Progenitor cell of endocrine pancreas (in vitro differentiated cells): ENCODE measurements at places on chromosomes 5 and 9. TPM values are rescaled to one million over a fixed set of nuclear protein-coding genes. Genes with fewer than 3 reads are reported as not detected.

The TYRP1 gene
- not detected in 2 replicates for total RNA-seq

The OSMR gene
- total RNA-seq: 0.19 and 0.82 TPM in 2 replicates

DNA sequence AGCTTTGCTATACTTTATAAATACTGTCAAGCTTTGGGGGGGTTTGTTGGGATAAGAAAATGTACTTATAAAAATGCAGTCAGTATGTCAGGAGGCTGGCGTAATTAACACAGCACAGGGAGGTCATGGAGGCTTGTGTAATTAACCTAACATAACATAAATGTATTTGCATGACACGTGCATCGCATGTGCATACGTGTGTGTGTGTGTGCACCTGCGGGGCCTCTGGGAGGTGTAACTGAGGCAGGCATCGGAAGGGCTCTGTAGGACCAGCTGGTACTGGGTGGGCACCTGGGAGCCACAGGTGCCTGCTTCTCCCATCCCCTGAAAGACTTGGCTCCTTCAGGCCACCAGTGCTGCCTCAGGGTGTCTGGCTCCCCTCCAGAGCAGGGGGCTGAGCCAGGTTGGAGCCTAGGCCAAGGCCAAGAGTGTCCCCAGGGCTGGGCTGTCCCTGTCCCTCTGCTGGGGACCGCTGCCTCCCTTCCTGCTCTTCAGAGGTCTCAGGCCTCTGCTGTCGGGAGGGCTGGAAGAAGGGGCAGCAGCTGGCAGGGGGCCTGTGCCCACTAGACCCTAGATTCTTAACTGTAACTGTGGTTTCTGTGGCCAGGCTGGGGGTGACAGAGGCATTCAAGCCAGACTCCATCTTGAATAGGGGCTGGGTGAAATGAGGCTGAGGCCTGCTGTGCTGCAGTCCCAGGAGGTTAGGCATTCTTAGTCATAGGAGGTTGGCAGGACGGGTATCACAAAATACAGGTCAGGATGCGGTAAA lies 9.0 kb downstream of the FCN2 start:
- DNase-seq: no peak

DNA sequence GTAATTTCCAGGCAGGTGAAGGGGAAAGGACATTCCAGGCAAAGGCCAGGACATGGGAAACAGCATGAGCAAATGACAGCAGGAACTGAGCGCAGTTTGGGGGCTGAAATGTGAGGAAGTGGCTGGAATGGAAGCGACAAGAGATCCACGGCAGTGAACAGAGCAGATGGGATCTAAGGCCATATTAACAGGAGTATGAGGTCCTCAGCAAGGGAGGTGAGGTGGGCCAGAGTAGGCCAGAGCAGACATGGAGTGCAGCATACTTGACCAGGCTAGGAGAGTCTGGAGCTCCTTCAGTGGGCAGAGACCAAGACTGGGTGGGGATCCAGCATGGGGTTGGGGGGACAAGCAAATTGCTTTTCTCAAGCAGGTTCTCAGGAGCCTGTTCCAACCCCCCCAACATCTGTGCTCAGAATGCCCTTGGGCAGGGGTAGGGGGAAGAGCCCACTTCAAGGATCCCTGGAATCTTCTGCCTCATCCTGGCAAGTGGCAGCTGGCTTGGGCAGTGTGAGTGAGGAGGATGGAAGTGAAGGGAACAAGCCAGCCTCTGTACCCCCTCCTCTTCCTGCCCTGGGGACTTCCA lies 34.5 kb downstream of the DAB2IP start:
- no peak for DNase-seq

- DNase-seq: no peak
Measured at GRCh38 chr9:111300140-111300735, 29.8 kb downstream of the OR2K2 start.

DNA sequence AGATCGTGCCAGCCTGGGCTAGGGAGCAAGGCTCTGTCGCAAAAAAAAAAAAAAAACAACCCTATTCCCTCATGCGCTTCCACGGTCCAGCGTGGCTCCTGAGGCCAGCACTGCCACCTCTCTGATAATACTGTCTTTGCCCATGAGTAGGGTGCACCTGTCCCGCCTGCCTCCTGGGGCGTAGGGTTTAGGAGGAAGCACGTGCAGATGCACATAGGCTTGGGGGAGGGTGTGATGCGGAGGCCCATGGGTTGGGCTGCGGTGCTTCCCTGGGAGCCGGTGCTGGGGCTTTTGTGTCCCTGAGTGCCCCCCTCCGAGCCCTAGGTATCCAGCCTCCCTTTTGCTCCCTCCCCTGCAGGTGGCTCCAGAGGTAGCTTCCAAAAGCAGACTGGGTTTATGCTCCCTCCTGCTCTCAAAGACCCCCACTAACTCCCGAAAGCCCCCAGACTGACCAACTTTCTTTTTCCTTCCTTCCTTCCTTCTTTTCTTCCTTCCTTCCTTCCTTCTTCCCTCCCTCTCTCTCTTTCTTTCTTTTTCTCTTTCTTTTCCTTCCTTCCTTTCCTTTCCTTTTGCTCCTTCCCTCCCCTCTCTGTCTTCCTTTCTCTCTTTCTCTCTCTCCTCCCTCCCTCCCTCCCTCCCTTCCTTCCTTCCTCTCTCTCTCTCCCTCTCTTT lies 12.8 kb downstream of the FGFR4 start:
- DNase-seq: no peak

- no peak for DNase-seq
Measured at GRCh38 chr5:135156337-135156714, 122.3 kb upstream of the PITX1 start.
